ENCODE measurements at places on chromosomes 11 and 22. TPM values are rescaled to one million over a fixed set of nuclear protein-coding genes. Genes with fewer than 3 reads are reported as not detected.

DNA sequence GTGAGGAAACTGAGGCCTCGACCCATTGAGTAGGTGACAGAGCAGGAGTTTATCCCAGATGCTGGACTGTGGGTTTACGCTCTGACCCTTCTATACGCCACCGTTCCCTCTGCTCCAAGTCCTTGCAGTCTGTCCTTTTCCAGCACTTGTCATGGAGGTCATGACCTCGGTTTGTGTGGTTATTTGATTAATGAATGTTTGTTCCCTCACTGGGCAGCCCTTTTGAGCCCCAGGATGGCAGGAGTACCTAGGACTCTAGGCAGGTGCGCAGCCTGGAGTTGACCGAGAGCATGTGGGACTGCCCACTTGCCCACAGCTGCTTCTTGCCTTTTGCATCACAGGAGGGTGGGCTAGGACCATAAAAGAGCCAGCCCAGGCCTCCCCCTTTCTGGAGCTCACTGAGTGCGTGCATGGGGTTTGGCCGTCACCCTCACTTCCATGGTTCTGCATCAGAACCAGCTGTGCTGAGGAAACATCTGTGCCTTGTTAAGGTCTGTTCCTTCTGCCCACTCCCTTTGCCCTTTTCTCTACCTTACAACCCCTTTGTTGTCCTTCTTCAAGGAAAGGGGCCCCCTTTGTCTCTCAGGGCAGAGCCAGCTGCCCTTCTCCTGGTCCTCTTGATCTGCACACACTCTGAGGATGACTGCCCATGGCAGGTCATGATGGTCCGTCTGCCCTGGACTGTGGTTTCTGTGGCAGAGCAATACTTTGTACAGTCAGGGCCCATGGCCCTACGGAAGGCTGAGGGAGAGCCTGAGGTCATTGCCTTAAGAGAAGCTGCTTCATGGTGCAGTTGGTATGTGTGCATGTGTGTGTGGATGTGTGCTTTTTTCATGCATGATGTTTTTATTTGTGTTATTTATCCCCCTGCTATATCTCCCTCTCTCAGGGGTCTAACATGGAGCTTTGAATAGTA, 38.2 kb downstream of the BMAL1 start:
- no peak overlapping the region for H3K4me3 ChIP-seq
- peaks cover 83% of the 10 kb centered on the region for H3K4me1 ChIP-seq
- H3K36me3 ChIP-seq, result peaks cover 2% of the 10 kb centered on the region
- H3K27me3 ChIP-seq, result no peaks in the 10 kb centered on the region

The PATE2 gene
- polyA plus RNA-seq, result not detected

DNA sequence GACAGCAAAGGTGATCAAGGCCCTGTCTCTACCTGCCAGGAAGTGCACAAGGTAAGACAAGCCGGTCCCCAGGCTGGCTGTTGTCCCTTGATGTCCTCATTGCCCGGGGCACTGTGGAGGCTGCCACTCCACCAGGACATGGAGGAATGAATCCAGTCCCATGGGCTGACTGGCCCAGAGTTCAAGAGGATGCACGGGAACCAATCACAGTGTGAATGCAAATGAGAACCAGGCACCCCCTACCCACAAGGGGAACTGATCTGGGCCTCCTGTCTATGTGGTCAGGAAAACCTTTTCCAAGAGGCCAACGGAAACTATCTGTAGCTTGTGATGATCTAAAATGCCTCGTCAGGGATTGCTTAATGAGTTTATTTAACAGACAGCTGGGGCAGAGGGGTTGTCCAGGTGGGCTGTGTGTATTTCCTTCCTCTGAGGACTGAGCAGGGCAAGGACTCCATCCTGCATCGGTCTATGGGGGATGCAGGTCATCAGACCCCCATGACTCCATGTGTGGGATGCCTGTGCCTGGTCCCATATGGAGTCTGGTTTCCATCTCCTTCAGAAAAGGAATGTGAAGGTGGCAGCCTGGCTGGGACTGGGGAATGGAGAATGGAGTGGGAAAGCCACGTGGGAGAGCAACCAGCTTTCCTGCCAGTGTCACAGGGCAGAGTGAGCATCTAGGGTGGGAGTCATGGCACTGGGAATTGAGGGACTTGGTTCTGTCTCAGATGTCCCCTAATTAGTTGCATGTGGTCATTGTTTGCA, 60.5 kb downstream of the CD82 start:
- H3K4me3 ChIP-seq, result no peak overlapping the region
- H3K27ac ChIP-seq, result no peak overlapping the region

- H3K36me3 ChIP-seq, result no peaks in the 10 kb centered on the region
- H3K4me1 ChIP-seq, result no peaks in the 10 kb centered on the region
- no peak for DNase-seq
Observed at GRCh38 chr11:71428861-71429435, 19.2 kb downstream of the DHCR7 start.

DNA sequence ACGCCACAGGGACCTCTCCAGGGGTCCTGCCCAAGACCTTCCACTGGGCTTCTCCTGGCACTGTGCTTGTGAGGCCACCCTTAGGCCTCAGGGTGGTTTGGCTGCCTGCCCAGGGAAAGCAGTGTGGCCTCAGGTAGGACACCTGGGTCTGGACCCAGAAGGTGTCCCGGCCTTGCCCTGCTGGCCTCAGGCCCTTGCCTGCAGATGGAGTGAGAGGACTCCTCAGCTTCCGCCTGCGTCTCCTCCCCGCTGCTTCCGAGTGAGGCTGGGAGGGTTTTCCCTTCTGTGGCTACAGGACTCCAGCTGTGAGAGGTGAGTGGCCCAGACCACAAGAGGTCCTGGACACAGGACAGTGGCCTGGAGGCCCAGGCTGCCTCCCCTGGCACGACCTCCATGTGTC, 60.4 kb downstream of the WNT7B start:
- no peak for DNase-seq
- no peak overlapping the region for H3K4me3 ChIP-seq
- peaks cover 6% of the 10 kb centered on the region for H3K4me1 ChIP-seq
- H3K36me3 ChIP-seq, result no peaks in the 10 kb centered on the region
- no peak overlapping the region for H3K27ac ChIP-seq

GRCh38 chr11:75462117-75462653, 29.2 kb upstream of the KLHL35 start:
- no peak for DNase-seq
- no peaks in the 10 kb centered on the region for H3K4me1 ChIP-seq
- H3K4me3 ChIP-seq, result no peak overlapping the region
- H3K27ac ChIP-seq, result no peak overlapping the region

The OOSP1 gene
- polyA plus RNA-seq, result not detected
